Right hindlimb (tissue), 1 donor: ENCODE measurements at places on chromosomes 6 and 20.

GRCh38 chr6:85412911-85413430 lies 36.9 kb upstream of the NT5E start:
- no peak for DNase-seq

DNA sequence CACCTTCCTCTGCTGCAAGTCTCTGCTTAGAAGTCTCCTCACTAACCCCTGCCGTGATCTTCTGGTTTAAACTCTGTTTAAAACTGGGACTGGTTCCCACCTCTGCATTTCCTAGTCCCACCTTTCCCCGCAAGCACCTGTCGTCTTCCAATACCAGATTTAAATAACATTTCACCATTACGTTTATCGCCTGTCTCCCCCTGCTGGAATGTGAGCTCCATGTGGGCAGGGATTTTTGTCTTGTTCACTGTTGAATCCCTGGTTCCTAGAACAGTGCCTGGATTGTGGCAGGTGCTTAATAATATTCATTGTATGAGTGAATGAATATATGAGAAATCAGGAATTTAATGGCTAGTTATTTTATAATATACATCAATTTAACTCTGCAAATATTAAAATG lies 2.7 kb downstream of the GUCA1A start:
- DNase-seq: no peak

GRCh38 chr6:109793792-109794191 lies 102.7 kb downstream of the FIG4 start:
- peak; percentile 49 for DNase-seq

DNA sequence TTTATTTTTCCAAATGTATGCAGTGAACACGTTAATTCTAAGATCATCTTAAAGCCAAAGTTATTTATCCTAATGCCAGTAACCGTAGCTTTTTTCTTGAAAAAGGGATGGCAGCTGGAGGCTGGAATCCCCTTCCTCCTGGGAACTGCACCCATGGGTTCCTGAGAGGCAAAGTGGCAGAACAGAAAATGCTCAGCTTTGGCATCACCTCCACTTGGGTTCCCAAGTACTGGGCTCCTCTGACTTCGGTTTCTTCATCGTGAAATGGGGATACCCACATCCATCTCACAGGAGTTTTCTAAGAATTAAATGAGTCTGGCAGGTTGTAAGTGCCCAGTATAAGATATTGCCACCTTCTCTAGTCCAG lies 6.2 kb upstream of the DDX43 start:
- DNase-seq: no peak

- DNase-seq: peak; percentile 49
Measured at GRCh38 chr6:157982102-157982562, 469 bp downstream of the SYNJ2 start.

GRCh38 chr6:88366672-88367071 lies 200.5 kb upstream of the CNR1 start:
- no peak for DNase-seq

DNA sequence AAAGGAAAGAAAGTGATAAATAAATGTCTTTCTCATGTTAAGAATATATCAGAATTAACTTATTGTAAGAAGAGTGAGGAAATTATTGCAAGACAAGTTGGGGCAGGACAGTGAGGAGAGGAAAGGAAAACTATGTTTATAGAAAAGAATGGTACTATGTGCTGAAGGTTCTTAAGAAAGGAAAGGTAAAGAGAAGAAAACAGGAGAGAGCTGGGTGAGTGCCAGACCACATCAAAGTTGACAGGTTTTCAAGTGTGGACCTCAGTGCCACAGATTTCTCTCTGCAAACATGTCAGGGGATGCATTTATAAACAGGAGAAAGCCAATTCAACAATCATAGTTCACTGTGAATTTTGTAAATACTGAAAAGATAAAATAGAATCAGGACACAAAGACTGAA lies 439.2 kb downstream of the PKHD1 start:
- DNase-seq: no peak

DNA sequence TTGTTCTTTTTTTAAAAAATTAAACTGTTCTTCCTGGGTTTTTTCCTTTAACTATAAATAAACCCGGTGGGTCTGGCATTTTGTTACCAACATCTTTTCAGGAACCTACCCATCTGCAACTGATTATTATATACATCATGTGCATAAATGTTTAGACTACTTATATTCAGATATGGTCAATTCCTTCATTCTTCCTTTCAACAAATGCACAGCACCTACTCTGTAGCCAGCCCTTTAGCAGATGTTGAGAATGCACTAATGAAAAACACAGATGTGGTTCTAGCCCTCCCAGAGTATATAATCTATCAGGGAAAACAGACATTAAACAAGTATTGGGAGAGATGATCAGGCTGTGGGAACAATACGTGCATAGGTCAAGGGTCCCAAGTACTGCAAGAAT lies 237.1 kb downstream of the UST start:
- no peak for DNase-seq

GRCh38 chr6:88730611-88731011 lies 232.8 kb downstream of the RNGTT start:
- no peak for DNase-seq
